ENCODE measurements at places on chromosomes 5 and 9.

GRCh38 chr5:1444361-1445189, 665 bp downstream of the SLC6A3 start:
- no peak for DNase-seq

- no peak for DNase-seq
Measured at GRCh38 chr9:129852579-129852978, 17.3 kb downstream of the USP20 start.

DNA sequence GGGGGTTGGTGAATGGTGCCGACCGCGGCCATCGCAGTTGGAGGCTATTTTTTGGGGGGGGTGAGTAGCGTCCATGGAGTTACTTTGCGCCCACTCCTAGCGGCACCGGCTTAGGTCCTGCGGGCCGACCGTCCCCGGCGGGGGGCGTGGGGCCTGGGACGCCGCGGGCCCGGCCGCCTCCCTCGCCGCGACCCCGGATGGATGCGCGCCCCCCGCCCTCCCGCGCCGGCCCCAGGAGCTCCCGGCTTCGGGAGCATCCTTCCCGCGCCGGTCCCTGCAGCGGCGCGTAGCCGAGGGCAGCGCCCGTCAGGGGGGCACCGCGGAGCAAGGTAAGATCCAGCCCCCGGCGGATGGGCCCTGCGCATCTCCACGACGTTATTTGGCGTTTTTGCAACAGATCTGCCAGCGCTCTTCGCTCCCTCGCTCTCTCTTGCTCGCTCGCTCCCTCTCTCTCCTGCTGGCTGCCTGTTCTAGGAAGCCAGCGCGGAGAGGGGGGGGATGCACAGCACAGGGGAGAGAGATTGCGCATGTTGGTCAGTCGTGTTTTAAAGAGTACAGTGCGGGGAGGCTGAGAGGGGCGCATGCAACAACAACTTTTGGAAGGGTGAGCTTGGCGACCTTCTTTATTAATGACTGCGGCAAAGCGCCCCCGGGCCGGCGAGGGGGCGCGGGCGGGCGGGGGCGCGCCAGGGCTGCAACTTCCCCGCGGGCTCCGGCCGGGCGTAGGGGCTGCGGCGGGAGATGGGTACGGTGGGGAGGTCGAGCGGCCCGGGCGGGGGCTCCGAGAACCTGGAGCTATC, 413 bp downstream of the JADE2 start:
- DNase-seq, result peak; percentile 47

DNA sequence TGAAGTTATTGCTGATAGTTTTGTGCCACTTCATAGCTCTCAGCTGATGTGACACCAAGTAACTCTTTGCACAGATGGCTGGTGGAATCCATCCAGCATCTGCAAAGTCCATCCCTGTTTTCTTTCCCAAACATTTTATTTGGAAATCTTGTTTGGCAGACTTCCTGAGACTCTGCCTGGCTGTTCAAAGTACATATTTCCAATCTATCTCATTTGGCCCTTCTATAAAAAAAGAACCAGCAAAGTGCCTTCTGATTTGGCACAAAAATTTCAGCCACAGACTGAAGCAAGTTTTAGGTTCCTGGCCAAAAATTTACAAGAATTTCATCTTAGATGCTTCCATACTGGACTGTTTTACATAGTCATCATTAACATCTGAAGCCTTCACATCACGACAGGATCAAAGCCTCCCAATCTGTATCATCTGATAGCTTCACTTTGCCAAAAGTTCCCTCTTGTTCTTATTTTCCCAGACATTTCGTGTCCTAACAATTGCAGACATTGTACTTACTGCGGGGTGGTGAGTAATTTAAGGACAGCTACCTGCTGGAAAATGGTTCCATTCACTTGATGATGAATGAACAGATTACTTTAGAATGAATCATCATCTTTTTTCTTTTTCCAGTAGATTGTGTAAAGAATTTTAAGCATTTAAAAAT, 377.3 kb downstream of the KIAA0825 start:
- no peak for DNase-seq

GRCh38 chr5:67165526-67166459, 30.8 kb downstream of the CD180 start:
- DNase-seq, result peak; percentile 62

DNA sequence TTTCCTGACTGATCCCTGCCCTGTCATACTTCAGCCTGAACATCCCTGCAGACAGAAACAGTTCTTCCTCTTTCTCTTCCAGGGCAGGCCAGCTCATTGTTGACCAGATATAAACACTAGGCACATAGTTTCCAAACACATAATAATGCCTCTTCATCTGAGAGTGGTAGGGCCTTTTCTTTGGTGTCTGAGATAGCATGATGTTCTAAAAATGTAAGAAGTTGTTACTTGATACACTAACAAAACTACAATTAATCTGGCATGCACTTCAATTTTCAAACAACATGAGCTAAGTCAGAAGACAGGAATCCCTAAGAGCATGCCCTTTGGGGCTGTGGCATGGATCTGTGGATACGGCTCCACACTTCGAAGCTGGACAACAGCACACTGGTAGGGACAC, 246.6 kb downstream of the SPOCK1 start:
- DNase-seq, result no peak

DNA sequence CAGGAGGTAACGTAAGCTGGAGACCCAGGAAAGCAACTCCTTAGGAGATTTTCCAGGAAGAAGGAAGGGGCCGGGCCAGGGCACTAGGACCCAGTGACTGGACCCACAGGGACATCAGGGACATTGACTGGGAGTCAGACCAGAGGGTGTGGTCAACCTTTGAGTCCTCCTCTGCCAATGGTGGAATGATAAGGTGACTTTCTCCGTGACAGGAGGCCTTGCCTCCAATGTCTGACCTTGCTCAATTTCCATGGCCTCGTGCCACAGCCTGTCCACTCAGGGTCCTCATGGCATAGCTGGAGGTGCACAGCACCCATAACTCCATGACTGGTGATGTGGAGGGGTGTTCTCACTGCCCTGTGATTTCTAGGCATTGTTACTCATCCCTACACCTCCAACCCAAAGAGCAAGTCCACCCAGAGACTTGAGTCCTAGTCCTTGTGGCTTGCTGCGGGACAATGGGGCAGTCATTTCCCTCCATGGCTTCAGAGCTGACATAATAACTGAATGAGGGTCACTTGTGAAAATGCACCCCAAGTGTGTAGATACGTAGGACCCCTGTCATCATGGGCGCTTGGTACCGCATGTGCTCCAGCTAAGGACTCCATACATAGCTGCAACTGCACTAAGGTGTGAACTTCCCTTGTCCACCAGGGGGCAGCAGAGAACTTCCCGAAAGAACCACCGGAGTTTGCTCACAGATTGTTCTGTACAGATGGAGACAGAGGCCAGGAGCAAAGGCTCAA, 4.1 kb upstream of the AMBP start:
- peak; percentile 40 for DNase-seq

GRCh38 chr5:11153670-11154382, 392.8 kb upstream of the DAP start:
- DNase-seq, result no peak

- DNase-seq, result no peak
Measured at GRCh38 chr5:174596429-174596828, 128.0 kb upstream of the MSX2 start.

DNA sequence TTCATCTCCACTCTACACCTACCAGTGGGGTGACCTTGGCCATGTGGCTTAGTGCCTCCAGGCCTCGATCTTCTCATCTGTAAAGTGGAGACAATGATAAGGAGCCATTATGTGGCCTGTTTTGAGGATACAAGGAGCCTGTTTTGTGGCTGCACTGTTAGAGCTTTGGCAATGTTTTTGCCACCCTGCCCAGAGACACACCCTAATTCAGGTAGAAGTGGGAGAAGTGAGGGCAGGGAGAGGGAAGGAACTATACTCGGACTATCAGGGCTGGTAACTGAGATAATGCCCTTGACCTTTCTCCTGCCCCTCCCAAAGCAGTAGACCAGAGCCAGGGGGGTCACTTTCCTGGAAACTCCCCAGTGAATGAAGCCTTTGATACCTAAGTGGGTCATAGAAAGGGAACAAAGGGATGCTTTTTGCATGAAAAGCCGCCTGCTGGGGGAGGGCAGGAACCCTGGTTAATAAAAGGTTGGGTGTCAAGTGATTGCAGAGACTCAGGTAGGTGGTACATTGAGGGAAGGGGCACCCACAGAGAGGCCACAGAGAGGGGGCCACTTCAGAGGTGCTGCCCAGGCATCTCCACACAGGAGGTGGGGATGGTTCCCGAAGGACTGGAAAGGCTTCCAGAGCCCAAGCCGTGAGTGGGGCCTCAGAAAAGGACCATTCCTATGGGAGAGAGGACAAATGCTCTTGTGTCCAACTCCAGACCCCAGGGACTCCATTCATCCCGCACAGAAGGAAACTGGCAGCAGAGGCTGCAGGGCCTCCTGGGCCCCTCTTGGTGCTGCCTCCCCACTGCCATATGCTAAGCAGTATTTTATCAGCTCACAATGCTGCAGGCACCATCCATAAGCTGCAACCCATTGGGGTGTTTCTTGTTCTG, 42.3 kb upstream of the VDAC1 start:
- DNase-seq, result no peak

DNA sequence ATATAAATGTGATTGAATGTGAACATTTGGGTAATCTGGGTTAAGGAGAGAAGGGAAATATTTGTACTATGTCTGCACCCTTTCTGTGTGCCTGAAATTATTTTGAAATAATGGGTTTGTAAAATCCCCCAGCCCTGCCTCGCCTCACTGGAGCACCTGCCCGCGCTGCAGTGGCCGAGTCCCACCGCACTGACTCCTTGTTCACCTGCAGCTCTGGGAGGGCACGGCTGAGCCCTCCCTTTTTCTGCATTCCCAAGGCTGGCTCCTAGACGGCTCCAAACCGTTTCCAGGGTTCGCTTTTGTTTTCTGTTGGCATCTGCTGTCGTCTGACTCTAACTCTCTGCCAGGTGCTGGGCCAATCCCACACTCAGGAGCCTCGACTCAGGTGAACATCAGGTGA, 17.6 kb upstream of the PPP1R26 start:
- no peak for DNase-seq

DNA sequence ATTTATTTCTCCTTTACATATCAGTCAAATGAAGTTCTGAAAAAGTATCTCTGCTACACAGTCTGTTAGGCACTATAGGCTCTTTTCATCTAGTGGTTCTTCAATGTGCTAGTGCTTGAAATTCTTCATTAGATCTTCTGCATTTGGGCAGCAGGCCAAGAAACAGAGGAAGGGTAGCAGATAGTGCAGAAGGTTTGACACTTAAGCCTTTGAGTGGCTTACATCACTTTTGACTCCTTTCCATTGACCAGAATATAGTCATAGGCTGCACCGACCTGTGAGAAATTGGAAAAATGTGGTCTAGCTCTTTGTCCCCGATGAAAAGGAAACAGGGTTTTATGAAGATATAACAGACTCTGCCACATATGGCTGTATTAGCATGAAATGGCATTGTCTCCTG, 459.5 kb upstream of the PTGER4 start:
- no peak for DNase-seq

- DNase-seq, result no peak
Measured at GRCh38 chr9:85142496-85142911, 473.0 kb downstream of the NTRK2 start.

- no peak for DNase-seq
Measured at GRCh38 chr9:131013771-131014676, 5.0 kb downstream of the LAMC3 start.

DNA sequence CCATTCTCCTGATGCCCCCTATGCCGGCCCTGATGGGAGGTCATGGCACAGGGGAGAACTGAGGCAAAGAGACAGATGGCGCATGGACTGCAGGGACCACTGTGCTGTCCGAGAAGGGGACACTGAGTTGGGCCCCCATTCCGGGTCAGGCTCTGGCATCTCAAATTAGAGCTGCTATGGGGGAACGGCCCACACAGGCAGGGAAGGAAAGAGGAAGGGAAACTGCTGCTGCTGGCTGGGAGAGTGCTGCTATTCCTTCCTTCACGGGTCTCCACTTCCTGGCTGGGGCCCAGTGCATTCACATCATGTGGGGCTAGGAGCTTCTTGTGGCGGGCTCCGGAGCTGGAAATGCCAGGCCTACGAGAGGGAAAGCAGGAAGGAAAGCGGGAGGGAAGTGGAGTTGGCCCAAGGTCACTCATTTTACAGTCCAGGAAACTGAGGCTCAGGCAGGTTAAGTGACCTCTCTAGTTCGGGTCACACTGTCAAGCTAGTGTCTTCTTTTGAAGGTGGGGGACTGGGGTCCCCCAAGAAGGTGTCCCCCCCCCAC, 1.3 kb upstream of the CARD19 start:
- DNase-seq, result no peak

- no peak for DNase-seq
Measured at GRCh38 chr9:92964607-92965060, 17.3 kb downstream of the FGD3 start.

GRCh38 chr5:134600600-134600999, 32.0 kb downstream of the SAR1B start:
- DNase-seq, result no peak

- no peak for DNase-seq
Measured at GRCh38 chr9:24036459-24036858, 210.4 kb upstream of the ELAVL2 start.

DNA sequence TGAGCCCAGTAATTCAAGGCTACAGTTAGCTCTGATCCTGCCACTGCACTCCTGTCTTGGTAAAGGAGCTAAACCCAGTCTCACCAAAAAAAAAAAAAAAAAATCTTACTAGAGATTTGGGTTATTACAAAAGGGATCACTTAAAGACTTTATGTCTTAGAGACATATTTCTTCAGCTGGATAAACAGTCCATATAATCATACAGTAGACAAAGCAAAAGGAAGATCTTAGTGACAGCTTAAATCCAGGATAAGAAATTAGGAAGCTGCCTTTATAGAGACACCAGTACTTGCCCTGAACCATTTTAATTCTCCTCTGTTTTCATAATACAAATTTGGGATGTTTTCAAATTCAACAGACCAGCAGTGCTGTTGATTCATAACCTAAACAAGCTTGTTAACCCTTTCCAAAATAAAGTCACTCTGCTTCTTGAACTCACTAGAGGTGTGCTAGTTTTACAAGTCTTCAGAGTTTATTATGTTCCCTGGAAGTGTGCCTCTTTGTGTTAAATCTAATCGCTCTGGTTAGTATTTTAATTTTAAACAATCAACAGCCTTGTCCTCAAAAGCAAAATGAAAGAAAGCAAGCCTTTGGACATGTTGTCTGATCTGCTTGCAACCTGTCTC, 255.5 kb downstream of the ARRDC3 start:
- DNase-seq, result no peak

DNA sequence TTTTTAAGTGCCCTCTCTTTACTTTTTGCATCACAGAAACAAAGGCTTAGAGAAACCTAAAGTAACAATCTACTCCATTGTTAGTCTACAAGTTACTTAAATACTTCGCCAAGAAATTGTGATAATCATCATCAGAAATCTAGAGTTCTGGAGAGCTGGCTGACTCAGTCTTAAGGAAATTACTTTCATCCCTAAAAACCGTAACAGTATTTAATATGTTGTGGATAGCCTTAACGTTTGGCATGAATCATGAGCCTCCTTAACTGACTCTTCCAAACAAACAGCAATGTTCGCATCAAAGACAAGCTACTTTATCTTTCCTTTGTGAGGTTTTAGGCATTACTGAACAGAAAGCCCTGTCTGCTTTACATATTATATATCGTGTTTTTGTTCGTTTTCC, 128.7 kb downstream of the NIPBL start:
- DNase-seq, result no peak

DNA sequence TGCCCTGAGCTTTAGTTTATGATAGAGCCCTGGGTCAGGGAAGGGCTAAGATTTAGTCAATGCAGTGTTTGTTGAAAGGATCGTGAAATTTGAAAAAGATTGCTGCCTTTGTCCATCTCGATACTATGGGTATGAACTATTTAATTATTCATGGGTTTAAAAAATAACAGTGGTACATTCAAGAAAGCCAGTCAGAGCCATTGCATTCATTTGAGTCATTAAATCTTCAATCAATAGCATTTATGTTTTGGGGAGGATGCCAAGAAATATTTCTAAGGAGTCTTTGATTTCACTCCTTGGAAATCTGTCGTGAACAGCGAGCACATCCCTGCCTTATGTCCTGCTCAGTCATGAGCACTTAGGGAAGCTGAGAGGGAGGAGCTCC, 54.4 kb upstream of the LRRTM2 start:
- DNase-seq, result no peak
